ENCODE measurements at places on chromosomes 7 and 10.

- peak; percentile 57 for DNase-seq
Measured at GRCh38 chr7:44971188-44971901, 7.5 kb downstream of the MYO1G start.

DNA sequence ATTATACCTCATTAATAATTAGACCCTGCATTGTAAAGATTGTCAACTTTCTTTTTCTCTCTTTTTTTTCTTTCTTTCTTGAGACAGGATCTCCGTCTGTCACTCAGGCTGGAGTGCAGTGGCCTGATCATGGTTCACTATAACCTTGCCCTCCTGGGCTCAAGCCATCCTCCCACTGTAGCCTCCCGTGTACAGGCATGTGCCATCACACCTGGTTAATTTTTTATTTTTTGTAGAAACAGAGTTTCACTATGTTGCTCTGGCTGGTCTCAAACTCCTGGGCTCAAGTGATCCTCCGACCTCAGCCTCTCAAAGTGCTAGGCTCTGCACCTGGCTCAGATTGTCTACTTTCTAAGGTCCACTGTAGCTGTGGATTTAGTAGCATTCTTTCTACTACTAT is 50.7 kb downstream of the MDFIC start:
- DNase-seq: no peak

DNA sequence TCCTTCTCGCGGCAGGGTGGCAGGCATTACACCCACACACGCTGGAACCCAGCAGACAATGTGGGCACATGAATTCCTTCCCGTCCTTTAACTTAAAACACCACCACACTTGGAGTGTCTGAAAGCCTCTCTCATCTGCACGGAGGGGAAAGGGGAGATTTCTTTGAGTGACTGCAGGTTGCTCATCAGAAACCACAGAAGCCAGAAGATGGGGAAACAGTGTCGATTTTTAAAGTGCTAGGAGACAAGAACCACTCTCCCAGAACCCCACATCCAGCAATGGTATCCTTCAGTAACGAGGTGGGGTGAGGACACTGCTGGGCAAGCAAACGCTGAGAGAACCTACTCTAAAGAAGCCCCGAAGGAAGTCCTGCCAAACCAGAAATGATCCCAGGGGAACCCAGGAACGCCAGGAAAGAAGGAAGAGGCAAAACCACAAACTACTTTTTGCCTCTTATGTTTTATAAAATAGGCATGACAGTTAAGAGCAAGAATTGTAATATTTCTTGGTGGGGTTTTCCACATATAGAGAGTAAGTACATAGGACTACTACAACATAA is 254.3 kb downstream of the ELFN1 start:
- no peak for DNase-seq

- no peak for DNase-seq
Measured at GRCh38 chr10:101354328-101355071, 535 bp downstream of the BTRC start.

DNA sequence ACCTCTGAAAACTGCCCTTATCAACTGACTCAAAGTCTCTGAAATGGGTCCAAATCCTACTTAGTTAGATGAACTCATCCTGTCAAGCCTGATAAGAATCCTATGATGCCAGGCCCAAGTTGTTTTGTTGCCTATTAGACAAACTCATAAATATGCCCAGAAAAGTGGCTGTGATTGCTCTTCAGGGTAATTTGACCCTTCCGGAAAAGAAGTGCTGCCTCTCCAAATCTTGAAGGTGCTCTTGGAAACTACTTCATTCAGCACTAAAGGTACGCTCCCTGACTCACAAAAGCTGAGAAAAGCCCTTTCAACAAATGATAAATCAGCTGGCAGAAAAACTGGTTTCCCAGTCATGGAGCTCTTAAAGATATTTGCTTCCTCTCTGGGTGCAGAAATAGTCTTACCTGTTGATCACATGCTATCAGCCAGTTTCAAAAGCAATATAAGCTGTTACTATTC is 6.7 kb downstream of the IFIT5 start:
- DNase-seq: no peak

GRCh38 chr10:129029051-129029450 is 438.0 kb upstream of the MGMT start:
- DNase-seq: no peak

DNA sequence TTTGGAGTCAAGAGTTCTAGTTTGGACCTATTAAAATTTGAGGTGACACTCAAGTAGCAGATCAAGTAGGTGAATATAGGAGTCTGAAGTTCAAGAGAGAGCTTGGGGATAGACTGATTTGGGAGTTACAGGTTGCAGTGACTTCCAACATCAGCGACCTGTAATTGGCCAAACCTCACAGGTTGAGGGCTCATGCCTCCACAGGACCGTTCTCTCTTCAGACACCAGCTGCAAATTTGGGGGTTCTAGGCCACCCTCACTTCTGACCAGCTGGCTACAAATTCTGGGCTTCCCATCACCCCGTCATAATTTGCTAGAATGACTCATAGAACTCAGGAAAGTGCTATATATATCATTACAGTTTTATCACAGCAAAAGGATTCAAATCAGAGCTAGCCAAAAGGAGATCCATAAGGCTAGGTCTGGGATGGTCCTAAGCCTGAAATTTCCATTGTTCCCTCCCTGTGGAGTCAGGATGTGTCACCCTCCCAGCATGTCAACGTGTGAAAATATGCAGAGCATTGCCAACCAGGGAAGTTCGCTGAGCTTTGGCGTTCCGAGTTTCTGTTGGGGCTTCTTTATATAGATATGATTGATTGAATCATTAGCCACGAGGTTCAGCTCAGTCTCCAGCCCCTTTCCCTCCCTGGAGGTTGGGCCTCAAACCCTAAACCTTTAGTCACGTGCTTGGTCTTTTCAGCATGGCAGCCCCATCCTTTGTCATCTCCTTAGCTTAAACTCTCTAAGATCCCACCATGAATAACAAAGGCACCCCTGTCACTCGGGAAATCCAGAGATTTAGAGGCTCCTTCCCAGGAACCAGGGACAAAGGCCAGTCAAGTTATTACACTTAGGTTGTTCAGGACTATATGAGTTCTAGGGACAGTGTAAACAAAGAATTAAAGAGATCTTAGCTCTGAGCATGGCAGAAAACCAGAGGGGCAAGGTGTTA is 20.7 kb upstream of the ZNF212 start:
- no peak for DNase-seq

DNA sequence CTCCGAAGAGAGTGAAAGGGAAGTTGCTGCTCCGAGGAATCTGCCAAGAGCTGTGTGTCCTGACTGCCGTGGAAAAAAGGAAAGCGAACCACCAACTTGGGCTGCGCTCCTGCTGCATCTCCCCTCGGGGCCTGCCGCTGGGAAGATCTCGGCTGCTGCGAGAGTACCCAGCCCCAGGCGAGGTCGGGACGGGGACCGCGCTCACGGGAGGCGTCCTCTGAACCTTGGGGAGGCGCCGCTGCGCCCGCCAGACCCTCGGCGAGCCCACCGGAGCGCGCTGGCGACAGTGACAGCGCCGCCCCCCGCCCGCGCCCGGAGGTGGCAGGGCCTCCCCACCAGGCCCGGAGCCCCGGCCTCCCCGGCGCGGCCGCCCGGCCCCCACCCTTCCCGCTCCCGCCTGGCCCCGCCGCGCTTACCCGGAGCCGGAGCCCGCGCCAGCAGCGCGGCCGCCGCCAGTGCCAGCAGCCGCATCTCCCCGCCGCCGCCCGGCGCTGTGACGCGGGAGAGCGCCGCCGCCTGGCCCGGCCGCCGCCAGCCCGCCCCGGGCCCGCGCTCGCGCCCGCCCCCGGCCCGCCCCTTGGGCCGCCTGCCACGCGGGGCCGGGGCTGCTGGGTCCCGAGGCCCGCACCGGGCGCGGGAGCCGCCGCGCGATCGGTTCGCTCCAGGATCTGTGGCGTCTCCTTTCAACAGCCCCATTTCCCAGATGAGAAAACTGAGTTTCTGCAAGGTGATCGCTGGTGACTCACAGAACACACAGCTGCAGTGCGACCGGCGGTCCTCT is at the start of gene VSTM4:
Gene VSTM4, minus strand, starts transcription at position 508 of the 781 bp plus-strand sequence. Its CDS starts 37 bp downstream, at position 471.
- peak; percentile 74 for DNase-seq

DNA sequence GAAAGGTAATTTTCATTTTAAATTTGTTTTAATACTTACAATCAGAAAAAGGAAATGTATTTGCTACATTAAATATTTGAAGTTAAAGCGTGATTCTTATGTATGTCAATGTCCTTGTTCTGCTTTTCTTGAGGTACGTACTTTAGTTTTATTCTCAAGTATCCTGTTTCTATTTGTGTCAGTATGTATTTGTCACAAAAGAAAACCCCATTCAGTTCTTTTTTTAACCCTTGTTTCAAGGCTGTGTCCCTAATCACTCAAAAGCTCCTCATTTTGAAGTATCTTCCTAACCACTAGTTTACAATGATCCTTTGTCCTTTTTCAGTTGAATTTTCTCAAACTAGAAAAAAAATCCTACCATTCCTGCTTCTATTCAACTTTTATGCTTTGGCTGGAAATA is 25.2 kb downstream of the NHLRC2 start:
- DNase-seq: no peak

DNA sequence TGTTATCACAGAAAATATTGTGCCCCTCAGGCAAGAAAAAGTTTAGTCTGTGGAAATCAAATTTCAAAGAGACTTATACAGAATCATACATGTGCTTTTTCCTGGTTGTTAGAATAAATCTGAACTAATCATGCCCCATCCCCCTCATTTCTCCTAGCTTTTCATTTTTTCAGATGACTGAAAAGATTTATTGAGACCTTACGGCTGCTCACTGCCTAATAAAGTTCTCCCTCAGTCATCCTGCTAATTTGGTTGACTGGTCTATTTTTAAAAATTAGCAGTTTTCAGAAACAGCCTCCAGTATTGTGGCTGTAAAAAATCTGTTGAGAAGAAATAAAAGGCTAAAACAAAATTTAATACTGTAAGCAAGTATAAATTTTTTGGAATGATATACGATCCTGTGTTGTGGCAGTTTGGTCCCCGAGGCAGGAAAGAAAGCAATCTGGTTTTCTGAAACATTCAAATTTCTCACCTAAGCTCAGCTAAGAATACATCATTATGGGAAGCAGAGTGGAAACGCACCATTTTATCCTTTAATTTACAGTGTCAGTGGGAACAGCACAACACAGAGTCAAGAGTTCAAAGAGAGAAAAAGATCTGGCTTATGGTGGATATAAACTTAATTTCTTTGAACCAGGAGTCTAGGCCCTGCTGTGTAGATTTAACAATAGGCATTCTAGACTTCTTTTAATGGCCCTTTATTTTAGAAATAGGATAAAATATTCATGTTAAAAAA is 144.4 kb downstream of the KCND2 start:
- DNase-seq: no peak

- no peak for DNase-seq
Measured at GRCh38 chr7:71543396-71543795, 411.5 kb downstream of the GALNT17 start.

- no peak for DNase-seq
Measured at GRCh38 chr10:101043363-101043707, 12.3 kb downstream of the SFXN3 start.

GRCh38 chr7:138848056-138848980 is 50.3 kb upstream of the ATP6V0A4 start:
- DNase-seq: no peak

DNA sequence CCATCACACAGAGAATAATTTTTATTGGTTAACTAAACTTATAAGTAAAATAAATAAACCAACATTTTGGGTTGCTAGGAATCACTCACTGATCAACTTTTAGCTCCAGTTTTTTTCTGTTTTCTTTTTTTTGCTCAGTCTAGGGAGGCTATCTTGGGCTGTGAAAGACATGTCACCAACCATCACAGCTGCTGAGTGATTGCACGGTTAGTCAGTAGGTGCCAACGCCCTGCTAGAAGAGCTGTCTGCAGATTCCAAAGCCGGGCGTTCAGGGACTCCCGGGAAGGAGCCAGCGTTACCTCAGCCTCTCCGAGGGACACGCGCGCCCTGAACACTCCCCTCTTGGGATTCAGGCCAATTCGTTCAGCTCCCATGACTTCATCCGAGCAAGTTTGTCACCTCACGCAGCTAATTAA is 604 bp upstream of the STAM start:
- DNase-seq: peak; percentile 86

DNA sequence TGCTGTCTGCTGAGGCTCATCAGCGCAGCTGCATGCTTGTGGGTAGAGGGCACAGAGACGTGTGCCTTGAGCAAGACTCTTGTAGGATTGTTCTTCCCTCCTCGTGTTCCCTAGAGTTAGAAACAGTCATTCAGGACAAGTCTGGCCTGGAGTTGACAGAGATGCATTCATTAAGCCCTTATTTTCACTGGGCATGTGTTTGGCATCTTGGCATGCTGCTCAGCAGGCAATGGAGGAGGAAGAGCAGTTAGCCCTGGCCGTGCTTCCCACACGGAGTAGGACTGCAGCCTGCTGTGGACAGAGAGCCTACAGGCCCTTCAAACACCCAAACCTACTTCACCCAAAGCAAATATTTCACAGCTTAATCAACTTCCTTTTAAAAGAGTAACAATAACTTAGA is 73.0 kb upstream of the GJD4 start:
- DNase-seq: no peak

- no peak for DNase-seq
Measured at GRCh38 chr10:81594991-81595390, 280.0 kb upstream of the NRG3 start.

DNA sequence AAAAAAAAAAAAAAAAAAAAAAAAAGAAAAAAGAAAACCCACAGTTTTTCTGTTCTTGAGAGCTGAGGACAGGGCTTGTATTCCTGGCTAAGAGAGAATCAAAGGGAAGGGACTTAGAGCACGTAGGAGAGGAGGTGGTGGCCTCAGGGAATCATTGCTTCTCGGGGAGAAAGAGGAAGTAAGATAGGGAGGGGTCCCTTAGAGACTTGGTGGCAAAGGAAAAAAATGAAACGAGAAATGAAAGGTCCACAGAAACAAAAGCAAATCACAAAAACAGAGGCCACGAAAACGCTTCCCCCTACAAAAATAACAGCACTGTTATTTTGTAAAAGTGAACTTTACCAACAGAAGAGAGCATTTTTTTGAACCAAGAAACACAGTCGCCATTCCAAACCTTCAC is 323.1 kb upstream of the GALNT17 start:
- no peak for DNase-seq

DNA sequence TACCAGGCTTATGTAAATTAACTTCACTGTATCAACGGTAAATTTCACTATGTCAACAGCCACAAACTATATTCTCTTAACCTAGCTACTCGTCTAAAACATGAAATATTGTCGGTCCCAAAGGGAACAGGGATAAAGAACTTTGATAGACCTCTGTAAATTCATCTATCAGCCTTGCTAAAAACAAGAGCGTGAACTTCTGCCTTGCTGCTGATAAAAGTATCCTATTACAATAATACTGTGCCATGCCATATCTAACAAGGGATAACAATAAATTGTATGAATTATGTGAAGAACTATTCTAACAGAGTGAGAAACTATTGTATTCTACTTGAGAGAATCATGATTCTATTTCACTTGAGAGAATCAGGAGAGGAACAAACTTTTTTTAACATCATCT is 117.2 kb downstream of the CNOT4 start:
- no peak for DNase-seq

DNA sequence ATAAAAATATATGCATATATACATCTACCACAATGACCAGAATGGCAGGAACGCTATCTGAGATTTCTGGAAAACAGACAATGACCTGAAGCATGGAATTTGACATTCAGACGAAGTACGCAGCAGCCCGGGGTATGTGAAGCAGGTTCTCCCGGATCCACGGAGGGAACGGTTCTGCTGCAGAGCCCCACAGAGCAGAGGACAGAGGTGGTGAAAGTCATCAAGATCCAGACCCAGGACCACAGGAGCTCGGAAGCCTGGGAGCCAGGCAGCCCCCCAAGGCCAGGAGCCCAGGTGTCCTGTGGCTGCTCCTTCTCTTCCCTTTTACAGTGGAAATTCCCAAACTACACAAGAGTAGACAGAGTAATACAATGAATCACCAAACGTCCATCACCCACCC is 42.1 kb upstream of the DNAAF5 start:
- DNase-seq: peak; percentile 31
